ENCODE measurements at places on chromosomes 4 and X.

DNA sequence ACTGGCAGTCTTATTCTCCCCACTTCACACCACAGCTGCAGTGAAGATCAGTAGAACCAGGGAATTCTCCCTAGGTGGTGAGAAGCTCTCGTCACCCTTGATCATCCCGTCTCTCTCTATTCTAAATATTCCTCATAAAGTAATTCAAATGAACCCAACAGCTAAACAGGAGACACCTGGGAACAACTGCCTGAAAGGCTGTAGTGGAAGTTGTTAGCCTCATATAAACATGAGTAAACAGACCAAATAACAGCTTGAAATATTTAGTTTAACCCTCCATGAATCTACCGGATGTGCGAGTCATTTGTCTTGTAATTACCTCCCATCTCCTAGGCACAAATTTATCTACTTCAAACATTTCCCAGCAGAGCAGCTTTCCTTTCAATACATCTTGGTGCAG lies 30.4 kb upstream of the APELA start:
- no peak for ATAC-seq

DNA sequence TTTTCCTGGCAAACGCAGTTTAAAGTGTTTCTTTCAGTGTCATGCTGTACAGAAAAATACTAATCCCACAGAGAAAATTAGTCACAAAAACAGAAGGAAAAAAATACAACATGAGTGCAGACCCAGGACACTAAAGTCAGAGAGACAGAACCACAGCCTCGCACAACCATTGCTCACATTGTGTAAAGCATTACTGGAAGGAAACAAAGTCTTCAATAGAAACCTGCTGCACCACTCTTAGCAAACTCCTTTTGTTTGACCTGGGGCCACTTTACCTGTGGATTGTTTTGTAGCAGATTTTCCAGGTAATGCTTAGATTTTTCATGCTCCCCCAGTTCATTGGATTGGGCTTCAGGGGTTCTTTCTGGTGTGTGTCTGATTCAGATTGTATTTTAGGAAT lies 131.8 kb upstream of the TMLHE start:
- no peak for ATAC-seq

- no peak for ATAC-seq
These were observed 790.4 kb upstream of the GRID2 start for GRCh38 chr4:91513326-91513725.

DNA sequence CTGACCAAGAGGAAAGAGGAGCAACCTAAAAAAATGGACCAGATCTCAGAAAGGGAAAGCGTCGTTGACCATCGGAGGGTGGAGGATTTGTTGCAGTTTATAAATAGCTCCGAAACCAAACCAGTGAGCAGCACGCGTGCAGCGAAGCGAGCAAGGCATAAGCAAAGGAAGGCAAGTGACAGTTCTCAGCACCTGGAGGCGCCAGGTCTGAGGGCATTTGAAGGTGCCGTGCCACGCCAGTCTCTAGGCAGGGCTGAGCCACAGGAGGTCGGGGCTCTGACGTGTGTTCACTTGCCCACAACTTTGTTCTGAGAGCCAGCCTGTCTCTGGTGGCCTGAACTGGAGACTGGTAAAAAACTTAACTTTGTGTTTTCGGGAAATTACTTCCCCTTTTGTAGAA lies 59.7 kb downstream of the TNIP2 start:
- no peak for ATAC-seq

DNA sequence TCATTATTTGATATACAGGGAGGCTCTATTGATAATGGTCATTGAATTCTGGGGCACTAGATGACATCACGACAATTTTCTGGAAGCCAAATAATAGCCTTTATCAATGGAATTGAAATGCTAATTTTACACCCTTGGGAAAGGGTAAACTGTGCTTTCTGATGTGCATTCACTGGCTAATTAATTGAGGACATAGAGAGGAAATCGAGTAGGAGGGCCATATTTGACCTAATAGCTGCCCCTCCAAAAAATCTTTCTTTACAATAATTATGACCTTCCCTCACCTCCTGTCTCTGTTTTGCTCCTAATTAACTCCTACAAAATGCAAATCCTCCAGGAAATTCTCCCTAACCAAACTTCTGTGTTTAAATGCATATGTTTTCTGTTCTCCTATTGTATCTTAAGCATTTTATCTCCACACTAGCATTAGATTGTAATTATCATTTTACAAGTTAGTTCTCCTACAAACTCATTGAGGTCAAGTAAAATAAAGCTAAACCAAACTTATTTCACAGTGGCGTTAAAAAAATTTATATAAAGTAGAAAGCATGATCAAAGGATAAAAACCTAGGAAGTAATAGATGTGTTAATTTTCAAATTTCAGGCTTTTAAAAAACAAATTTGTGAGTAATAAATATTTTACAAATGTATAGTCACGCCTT lies 1414.0 kb upstream of the AGA start:
- ATAC-seq: no peak

GRCh38 chrX:65726715-65727114 lies 59.3 kb downstream of the MSN start:
- ATAC-seq: no peak

DNA sequence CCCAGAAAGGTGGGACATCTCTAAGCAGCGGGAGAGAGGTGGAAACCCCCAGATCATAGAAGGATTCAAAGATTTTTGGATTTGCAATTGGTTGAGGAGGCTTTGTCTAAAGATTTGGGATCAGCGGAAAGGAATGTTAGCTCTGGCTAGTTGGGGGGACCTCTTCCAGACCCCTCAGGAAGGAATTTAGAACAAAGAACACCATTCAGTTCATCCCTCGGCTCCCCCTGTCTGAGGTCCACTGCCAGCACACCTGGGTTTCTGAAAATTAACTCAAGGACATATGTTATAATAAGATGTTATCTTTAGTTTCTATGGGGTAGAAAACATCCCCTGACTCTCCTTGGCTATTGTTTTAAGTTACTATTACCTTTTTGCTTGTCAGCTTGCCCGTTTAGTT lies 163.6 kb downstream of the CEP135 start:
- no peak for ATAC-seq

DNA sequence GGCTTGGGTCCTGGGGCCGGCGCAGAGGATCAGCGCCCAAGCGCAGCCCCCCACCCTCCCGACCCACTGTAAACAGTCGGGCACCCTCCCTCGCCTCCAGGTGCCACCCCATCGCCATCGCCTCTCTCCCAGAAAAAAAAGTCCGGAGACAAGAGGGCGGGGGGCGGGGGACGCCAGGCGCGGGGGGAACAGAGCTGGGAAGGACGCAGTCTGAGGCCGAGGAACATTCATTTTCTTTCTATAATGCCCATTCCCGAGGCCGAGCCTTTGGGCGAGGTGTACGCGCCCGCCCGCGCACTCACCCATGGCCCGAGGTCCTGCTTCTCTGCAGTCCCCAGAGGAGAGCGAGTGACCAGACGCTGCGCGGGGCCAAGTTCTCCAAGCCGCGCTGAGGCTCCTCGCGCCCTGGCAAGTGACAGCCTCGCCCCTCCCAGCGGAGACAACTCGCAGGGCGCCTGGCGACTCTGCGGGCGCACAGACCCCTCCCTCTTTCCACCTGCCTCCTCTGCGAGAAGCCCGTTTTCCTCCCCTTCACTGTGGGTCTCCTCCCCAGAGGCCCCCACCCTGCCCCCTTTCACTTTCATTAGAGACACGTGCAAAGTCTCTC lies 63.5 kb upstream of the WDR17 start:
- no peak for ATAC-seq

GRCh38 chrX:11261260-11261659 lies 32.0 kb upstream of the AMELX start:
- ATAC-seq: no peak

DNA sequence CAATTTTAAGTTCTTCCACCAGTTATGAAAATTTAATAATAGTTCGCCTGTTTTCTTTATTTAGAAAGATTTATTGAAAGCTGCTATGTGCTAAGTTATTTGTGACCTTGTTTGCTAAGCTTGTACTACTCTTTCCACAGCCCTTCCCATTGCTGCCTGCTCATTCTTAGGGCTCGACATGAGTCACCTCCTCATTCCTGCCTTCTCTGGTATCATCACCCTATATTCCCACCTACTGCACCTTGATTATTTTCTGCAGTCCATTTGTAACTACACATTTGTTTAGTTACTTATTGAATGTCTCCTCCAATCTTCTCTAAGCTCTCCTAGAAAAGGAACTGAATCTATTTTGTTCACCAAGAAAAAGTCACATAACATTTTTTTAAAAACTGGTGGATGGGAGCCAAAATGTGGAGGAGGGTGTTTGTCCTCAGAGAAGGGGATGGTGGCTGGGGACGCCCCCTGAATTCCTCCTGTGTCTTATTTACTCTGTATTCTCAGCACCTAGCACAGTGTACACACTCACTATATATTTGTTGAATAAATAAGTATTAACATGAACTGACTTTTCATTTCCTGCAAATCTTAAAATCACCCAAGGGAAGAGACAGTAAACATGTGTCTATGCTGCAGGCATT lies 3.7 kb upstream of the RAB9A start:
- no peak for ATAC-seq

DNA sequence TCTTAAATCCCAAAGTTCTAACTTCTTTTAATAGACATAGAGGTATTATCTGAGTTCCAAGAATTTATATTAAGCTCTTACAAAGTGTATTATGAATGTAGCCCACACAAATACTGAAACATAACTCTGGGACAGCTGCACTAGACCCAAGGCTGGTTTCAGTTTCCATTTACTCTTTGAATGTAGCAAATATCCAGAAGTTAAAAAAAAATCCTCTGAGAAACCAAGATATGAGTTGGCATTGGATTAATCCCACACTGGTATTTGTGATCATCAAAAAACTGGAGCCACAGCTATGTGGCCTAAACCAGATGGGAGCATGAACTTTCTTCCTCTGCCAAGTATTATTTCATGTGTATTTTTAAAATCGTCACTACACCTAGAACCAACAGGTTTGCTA lies 23.6 kb upstream of the SMPX start:
- no peak for ATAC-seq
